ENCODE measurements at places on chromosomes 4 and X.

- DNase-seq, result no peak
Observed at GRCh38 chr4:39043058-39043860, 11.1 kb upstream of the TMEM156 start.

DNA sequence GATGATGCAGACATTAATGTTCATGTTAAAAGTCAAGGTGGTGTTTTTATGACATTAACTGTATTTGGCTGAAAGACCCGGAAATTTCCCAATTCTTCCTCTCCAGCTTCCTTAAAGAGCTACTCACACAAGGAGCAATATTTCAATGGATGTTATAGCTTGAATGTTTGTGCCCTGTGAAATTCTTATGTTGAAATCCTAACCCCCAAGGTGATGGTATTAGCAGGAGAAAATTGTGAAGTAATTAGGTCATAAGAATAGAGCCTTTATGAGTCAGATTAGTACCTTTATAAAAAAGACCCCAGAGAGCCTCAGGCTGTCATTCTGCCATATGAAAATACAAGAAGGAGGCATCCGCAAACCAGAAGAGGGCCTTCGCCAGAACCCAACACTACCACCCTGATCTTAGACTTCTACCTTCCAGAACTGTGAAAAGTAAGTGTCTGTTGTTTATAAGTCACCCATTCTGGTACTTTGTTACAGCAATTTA, 3.6 kb downstream of the TLR1 start:
- no peak for DNase-seq

GRCh38 chrX:112545051-112545450, 134.7 kb downstream of the LHFPL1 start:
- no peak for DNase-seq

GRCh38 chr4:38757945-38758600, 24.7 kb downstream of the TLR10 start:
- DNase-seq, result no peak

DNA sequence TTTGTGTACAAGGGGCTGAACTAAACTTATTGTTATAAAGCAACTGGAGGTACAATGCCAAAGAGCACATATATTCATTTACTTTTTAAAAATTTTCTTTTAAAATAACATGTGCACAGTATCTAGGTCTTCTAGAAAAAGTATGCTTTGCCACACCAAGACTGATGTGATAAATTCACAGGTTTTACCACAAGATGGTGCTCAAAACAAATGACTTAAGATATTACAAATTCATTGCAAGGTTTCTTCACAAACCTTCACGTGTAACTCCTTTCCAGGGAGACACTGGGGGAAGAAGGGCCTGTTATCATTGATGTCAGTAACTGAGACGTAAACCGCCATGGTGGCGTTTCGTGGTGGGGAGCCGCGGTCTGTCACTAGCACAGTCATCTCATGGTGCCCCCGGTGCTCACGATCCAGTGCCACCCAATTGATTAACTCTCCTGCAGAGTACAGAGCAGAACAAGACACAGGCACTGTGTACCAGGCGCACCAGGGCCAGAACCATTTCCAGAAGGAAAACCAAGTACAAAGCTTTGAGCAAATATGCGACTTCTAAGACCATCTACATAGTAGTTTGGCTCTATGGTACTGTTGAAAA, 162.2 kb downstream of the DCHS2 start:
- no peak for DNase-seq

DNA sequence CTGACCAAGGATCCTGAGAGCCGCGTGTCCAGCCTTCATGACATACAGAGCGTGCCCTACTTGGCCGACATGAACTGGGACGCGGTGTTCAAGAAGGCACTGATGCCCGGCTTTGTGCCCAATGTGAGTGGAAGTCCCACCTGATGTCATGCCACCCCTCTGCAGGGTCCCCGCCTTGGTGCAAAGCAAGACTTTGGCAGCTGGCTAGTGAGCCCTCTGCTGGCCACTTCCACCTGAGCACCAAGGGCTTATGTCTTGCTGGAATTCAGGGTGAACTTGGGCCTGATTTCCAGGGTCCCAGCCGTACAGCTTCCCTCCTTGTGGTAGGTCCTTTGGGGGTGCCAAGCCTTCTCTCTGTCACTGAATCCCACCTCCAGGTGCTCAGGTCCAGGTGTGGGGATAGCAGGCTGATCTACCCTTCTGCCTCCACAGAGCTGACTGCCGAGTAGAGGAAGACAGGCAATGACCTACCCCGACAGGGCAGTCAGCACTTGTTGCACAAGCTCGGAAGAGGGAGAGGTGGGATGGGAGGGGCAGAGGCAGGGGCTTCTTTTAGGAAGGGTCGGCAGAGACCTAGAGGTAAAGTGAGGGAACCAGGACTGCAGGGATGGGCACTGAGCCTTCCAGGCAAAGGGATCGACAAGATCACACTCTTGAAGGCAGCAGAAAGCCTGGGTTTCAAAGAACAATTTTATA, 248.1 kb downstream of the EVC2 start:
- no peak for DNase-seq

DNA sequence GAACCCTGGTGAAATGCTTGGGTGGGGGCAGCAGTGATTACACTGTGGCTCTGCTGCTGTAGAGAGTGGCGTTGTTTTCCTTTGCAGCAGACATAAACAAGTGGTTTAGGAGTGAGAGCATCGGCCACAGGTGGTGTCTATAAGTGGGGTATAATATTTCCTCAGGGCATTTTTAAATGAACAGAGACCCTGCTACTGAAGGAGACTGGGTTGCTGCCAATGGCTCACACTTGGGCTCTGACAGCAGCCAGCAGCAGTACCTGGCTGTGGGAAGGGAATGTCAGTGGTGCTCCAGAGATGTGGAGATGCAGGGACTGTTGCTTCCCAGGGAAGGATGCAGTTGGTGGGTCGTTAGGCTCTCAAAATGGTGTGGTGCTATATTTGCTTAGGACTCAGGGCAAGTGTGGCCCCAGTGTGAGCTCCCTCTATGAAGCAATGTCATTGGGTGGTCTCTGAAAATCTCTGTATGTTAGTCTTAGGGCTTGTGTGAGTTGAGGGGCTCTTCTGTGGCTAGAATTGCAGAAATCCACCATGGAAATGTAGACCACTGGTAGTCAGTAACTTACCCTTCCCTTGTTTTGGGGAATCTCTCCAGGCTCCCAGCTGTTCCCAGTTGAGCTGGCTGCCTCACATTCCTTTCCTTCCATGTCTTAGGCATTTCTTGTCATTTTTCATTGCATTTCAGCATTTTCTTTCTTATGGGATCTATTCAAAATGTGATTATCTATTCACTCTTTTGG, 1023.0 kb upstream of the GRID2 start:
- no peak for DNase-seq
